ENCODE measurements at places on chromosomes 6 and 20.

DNA sequence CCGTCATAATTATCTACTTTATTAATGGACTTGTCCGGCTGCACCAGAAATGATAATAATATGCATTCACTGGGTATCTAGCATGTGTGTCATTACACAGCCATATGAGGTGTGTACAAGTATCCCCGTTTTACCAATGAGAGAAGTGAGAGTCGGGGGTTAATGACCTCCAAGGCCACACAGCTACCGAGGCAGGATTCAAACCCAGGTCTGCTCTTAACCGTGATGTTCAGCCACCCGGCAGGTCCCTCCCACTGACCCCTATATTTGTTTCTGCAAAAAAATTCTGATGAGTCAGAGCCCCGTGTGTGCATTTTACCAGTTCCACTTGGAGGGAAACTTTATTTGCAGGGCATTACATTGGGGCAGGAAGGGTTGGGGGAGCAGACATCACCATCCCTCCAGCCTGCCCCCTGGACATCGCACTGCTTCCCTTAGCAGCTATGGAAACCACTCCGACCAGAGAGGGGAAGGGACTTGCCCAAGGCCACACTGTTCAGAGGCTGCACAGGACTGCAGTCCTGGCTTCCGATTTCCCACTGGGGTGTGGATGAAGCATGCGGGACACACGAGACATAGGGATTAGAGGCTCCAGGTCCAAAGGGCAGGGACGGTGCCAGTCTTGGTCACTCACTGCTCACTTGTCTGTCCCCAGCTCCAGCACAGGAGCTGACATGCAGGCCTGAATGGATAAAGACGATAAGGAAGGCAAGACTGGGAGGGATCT is 10.1 kb upstream of the SRC start:
- no peak for DNase-seq

DNA sequence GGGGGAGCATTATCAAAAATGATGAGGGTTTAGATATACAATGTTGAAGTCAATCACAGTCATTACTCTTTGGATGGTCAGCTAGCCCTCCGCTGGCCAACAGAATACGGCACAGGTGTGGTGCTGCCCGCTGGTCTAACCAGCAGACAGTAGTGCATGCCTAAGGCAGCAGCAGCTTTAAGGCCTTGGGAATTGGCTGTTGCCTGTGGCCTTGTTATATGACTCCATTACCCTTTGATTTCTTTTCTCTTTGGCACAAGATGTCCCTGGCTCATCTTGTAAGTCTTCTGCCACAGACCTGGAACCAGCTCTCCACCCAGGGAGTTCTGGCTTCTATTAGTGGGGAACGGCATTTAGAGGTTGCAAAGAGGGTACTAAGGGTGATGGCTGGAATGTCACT is 110.2 kb downstream of the WDR27 start:
- DNase-seq: no peak

GRCh38 chr6:73515204-73515655 is 5.6 kb downstream of the EEF1A1 start:
- peak; percentile 62 for DNase-seq

DNA sequence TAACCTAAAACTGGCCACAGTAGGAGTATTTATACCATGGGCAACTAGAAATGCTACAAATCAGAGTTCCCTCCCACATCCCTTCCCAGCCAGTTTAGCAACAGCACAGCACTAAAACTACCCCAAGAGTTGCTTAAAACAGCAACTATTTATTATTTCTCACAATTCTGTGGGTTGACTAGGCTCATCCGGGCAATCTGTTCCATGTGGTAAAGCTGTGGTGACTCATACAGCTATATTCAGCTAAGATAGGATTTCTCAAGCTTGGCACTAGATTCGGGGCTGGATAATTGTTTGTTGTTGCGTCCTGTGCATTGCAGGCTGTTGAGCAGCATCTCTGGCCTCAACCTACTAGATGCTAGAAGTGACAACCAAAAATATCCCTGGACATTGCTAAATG is 8.6 kb upstream of the HECA start:
- no peak for DNase-seq

DNA sequence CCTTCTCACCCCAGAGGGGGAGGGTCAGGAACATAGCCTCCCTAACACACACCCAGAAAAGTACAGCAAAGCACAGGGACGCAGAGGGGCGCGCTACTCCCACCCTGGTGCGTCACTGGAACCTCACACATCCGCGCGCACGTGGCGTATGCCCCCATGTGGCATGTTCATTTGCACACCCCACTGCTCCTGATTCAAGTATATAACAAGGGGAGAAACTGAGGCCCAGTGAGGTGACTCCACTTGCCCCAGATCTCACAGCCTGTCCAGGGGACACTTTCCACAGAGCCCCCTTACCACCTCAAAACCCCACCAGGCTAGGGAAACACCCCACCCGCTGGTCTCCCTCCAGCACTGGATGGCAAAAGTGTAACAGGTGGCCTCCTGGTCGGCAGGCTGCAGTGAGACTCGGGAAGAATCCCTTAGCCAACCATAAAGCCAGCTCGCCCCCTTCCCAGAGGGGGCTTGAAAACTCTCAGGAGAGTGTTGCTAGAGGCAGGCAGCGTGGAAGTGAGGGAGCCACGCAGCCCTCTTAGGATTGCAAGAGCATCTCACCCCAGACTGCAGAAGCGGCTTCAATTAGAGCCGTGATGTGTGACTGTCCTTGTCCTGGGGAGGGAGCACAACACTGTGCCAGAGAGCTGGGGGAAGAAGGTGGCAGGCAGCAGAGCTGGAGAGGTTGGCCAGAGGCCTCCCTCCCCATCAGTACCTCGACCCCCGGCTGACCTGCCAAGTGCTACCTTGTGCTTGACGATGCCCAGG is at the start of gene GRM4:
GRM4 (minus strand) TSS at position 67 of the 762 bp plus-strand sequence. CDS start 12,591 bp downstream, outside the sequence.
- DNase-seq: no peak

DNA sequence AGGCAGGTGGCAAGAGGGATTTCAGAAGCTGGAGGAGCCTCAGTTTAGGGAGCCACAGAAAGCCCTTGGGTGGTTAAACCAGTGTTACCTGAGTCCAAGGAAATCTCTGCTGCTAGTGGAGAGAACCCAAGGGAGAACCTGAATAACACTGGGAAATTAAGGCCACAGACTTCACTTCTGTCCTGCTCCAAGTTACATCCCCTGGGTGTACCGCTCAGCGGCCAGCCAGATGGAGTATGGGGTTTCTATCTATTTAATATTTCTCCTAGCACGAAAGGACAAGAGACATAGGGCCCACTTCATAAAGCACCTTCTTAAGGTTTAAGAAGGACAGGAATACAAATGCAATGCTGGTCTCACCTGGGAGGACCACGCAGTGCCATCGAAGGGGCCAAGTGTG is 5.8 kb upstream of the CNKSR3 start:
- DNase-seq: no peak

DNA sequence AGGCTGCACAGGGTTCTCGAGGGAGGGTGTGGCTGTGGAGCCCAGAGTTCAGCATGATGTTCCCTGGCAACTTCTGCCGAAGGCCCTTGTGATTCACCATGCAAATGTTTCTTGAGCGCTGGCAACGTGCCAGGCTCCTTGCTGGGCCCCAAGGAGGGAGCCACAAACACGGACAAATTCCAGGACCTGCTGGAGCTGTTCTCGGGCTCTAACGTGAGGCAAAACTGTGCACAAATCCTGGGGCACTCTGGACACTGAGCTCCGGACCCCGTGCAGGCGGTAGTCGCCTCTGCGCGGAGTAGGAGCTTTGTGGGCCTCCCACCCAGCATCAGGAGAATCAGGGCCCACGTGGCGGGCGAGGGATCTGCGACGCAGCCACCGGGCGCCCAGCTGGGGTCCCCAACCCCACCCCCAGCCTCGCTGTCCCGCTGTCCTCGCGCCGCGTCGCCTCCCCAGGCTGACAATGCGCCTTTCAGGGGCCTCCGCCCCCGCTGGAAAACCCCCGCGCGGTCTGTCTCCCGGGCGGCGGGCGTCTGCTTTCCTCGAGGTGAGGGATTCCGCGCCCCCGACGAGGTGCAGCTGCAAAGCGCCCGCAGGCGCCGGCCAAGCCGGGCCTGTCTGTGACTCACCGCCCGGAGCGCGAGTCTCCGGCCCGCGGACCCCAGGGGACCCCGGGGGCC is 31.7 kb upstream of the SCUBE3 start:
- DNase-seq: no peak

- no peak for DNase-seq
Observed at GRCh38 chr6:25652007-25652515, at the start of gene SCGN. TSS of gene SCGN (plus strand) at chr6:25652215. CDS start at chr6:25652404, 189 bp downstream.

DNA sequence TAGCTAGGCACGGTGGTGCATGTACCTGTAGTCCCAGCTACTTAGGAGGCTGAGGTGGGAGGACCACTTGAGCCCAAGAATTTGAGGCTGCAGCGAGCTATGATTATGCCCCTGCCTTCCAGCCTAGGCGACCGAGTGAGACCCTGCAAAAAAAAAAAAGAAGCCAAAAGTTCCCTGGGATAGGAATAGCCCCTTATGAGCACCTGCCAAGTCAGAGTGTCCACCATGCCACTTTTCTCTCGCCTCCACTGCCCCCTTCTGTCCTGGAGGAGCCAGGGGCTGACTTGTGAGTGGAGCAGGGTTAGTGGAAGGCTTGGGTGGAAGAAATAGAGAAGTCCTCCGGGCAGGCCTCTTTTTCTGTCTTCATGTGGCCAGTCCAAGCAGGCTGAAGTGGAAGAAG is 12.1 kb upstream of the DDX27 start:
- DNase-seq: peak; percentile 14

- no peak for DNase-seq
Observed at GRCh38 chr20:46619445-46619844, 31.8 kb downstream of the SLC13A3 start.

- no peak for DNase-seq
Observed at GRCh38 chr6:91198588-91199255, 611.9 kb upstream of the MAP3K7 start.

DNA sequence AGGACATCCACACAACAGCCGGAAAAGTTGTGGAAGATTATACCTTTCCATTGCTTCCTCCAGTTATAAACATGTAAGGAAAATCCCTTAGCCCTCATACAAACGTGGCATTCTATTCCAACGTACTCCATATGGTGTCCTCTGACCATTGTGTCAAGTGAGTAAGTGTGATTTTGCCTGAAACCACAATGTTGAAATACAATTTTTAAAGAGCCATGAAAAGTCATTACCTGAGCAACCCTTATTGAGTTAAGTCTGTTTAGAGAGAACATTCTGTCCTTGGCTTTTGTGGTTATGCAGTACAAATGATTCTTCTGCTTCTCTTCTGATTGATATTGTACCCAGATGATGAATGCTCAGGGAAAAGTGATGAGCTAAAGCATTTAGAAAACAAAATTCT is 530.1 kb downstream of the HAO1 start:
- DNase-seq: no peak

GRCh38 chr6:13384506-13384905 is 56.2 kb upstream of the TBC1D7 start:
- no peak for DNase-seq

GRCh38 chr6:85096976-85097375 is 332.6 kb upstream of the TBX18 start:
- no peak for DNase-seq

DNA sequence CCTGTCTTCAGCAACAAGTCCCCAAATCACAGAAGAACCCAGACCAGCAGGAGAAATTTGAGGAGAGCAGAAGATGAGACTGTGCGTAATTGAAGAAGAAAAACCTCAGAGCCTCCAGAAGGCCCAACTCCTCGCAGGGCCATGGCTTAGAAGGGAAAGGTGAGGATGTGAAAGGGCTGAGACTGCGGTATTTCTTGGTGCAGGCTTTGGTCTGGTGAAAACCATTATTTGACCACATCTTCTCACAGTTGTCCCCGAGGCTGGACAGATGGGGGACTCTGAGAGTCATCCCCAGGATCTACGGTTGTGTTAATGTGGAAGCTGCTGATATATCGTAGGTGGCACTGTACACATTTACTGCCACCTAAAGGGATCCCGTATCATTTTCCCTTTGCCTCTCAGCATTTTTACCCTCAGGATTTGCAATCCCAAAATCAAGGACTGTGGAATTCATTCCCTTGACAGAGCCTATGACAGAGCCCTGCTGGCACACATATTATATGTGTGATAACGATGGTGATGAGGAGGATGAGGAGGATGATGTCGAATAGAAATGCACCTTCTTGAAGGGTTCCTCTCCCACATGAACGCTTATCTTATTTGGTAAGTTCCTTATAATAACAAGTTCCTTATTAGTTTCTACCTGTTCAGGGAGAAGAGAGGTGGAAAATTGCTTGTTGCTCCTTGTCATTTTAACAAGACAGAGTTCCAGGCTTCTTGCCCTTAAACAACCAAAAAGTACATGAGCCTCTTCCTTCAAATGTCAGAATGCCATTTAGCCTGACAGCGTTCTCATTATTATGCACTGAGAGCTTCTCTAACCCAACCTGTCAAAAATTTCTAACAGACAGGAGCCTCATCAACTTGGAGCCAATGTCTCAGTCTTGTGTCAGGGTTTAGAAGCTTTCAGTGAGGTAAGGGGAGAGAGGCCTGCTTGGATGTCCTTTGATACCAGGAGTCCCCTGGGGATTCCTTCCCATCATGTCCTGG is 135.8 kb downstream of the PXDC1 start:
- no peak for DNase-seq

DNA sequence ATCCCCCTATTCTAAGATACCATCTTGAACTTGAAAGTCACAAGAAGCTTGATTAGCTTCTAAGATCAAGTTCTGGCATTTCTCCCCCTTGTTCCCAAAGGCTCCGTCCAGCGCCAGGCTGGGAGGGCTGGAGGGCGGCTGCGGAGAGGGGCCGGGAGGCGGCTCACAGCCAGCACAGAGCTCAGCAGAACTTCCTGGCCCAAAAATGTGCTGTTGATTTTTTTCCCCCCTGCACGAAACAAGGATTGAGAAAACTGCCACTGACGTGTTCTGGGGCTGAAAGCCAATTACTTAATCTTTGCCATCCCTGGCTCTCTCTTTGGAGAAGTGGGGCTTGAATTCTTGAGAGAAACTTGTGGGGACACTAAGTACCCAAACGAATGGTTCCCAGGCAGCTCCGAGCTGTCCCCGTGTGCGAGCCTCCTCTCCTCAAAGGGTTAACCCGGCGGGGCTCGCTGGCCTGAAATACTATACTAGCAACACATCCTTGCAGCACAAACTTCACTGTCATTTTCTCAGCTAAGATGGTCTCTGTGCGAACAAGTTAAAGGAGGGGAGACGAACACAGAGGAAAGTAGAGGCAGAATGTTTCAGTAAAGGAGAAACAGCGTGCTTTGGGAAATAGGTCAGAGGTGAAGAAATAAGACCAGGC is 452 bp downstream of the TRAF3IP2 start:
- DNase-seq: peak; percentile 54

DNA sequence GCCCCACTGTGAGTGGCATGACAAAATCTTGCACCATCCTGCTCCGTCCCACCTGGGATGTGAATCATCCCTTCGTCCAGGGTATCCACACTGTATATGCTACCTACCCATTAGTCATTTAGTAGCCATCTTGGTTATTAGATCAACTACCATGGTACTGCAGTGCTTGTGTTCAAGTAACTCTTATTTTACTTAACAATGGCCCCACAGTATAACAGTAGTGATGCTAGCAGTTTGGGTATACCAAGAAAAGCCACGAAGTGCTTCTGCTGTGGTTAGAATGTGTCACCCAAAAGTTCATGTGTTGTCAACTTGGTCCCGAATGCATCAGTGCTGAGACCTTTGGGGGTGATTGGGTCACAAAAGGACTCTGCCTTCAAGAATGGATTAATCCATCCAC is 11.7 kb downstream of the OSER1 start:
- no peak for DNase-seq

- no peak for DNase-seq
Observed at GRCh38 chr6:17115251-17116116, 13.6 kb downstream of the STMND1 start.
